Skin of body (tissue), 3 donors: ENCODE measurements at places on chromosomes 2 and 18.

GRCh38 chr2:70084973-70085710 lies 2.1 kb upstream of the PCBP1 start:
- no peak for DNase-seq

GRCh38 chr2:63875559-63876245 lies 34.0 kb downstream of the UGP2 start:
- DNase-seq: no peak

DNA sequence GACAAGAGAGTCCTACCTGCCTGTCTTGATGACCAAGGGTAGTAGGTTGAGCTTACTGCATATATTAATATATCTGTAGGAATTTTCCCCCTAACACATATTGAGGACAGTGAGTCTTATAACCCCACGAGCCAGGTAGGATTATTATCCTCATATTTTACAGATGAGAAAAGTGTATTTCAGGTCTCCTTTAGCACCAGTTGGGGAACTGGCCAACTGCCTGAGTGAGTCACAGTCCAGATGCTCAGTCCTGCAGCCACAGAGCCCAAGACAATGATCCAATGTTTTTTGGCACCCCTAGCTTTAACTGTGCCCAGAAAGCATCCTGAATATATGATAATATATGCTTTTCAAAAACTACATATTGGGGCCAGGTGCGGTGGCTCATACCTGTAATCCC lies 30.8 kb upstream of the GLS start:
- DNase-seq: no peak

DNA sequence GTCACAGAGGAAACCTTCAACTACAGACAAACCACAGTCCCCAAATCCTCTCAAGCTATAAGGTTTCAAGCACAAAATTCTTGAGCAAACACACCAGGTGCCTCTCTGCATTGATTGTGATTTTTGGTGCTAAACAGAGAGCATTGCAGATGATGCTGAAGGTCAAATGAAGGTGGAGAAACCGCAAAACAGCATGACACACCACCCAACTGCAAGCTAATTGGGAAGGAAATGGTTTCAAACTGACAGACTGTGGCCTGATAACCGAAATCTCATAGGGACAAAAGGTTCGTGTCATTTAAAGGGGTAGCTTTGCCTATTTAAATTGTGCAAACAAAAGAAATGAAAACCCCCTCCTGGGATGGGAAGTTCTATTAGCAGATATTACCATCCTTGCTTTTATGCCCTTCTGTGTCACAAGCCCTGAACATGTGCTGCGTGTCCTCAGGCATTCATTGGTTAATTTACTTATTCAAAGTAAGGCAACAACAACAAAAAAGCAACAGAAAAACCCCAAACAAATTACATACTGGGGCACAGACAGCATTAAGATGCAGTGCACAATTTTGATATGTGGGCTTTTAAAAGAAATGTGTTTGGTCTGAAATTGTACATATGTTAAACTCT lies 154.9 kb downstream of the AQP4 start:
- DNase-seq: no peak

- DNase-seq: no peak
These were observed 21.3 kb downstream of the MAPRE3 start for GRCh38 chr2:26991717-26992116.

GRCh38 chr18:58784601-58785137 lies 80.0 kb upstream of the ZNF532 start:
- DNase-seq: no peak
